ENCODE measurements at places on chromosomes 2 and 18. TPM values are rescaled to one million over a fixed set of nuclear protein-coding genes. Genes with fewer than 3 reads are reported as not detected.
A peak's percentile ranks its signal among the peaks of the same experiment; 100 is the strongest.

NFU1 gene
- total RNA-seq = 39.3 TPM

TUBB8B gene
- total RNA-seq = 1.2 TPM

ARHGEF33 gene
- total RNA-seq = 0.57 TPM

GRCh38 chr18:45962461-45962860 lies 4.7 kb downstream of the EPG5 start:
- no peak for DNase-seq
- no peaks in the 10 kb centered on the region for H3K27me3 ChIP-seq
- no peak overlapping the region for H3K4me3 ChIP-seq
- no peak overlapping the region for H3K27ac ChIP-seq
- peaks cover 4% of the 10 kb centered on the region for H3K36me3 ChIP-seq
- H3K4me1 ChIP-seq = no peaks in the 10 kb centered on the region

DNA sequence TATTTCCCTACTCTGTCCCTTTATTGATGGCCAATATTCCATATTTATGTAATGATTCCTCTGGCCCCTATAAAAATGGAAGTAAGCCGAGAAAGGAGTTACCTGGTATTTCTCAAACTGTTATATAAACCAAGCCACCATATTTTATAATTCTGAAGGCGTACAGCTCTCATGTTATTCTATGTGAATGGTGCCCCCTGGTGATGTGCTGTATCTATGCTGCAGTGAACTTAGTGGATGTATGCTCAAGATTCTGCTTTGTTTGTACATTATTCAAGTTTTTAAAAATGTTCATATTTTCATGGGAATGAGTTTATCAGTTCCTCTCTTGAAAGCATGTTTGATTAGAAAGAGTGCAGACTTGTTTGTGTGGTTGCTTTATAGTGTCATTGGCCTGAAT lies 194.5 kb upstream of the LRRTM1 start:
- H3K27ac ChIP-seq = no peak overlapping the region
- DNase-seq = peak; percentile 17
- H3K27me3 ChIP-seq = no peaks in the 10 kb centered on the region
- no peaks in the 10 kb centered on the region for H3K36me3 ChIP-seq
- no peak overlapping the region for H3K4me3 ChIP-seq
- peaks cover 3% of the 10 kb centered on the region for H3K4me1 ChIP-seq

- peaks cover 7% of the 10 kb centered on the region for H3K4me1 ChIP-seq
- H3K27ac ChIP-seq = no peak overlapping the region
- no peak for DNase-seq
- H3K27me3 ChIP-seq = peaks cover 7% of the 10 kb centered on the region
- no peaks in the 10 kb centered on the region for H3K36me3 ChIP-seq
Observed at GRCh38 chr2:120396013-120396860, 50.3 kb downstream of the INHBB start.
